ENCODE measurements at places on chromosomes 11 and 22.

- no peak for DNase-seq
Measured at GRCh38 chr22:27724157-27724556, 77.4 kb downstream of the MN1 start.

- no peak for DNase-seq
Measured at GRCh38 chr11:115921540-115921939, 417.3 kb upstream of the CADM1 start.

DNA sequence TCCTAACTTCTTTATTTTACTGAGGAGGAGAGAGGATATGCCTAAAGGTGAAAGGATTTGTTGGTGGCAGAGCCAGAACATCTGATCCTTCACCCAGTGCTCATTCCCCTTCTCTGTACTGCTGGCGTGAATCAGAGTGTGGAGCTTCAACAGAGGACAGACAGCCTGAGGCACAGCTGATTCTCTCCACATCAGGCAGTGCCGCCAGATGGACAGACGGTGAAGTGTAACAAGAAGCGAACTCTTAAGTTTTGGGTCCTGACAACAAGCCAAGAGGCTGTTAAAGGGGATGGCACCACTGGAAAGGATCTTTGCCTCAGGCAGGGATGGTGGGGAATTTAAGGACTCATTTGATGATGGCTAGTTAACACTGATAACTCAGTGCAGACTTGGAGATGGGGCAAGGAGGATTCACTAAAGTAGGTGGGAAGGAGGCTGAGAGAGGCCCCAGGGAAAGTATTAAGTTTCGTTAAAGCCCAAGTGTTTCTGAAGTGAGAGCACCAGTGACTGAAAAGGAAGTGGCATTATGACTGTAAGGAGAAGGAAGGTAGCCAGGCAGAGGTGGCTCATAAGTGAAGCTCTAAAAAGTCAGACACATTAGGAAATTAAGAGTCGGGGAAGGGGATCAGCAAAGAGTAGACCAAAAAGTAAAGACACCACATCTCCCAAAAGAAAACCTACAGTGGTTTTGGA lies 81.3 kb downstream of the CLPB start:
- peak; percentile 22 for DNase-seq

- DNase-seq = peak; percentile 80
Measured at GRCh38 chr22:19730655-19731360, 7.5 kb downstream of the GP1BB start.

DNA sequence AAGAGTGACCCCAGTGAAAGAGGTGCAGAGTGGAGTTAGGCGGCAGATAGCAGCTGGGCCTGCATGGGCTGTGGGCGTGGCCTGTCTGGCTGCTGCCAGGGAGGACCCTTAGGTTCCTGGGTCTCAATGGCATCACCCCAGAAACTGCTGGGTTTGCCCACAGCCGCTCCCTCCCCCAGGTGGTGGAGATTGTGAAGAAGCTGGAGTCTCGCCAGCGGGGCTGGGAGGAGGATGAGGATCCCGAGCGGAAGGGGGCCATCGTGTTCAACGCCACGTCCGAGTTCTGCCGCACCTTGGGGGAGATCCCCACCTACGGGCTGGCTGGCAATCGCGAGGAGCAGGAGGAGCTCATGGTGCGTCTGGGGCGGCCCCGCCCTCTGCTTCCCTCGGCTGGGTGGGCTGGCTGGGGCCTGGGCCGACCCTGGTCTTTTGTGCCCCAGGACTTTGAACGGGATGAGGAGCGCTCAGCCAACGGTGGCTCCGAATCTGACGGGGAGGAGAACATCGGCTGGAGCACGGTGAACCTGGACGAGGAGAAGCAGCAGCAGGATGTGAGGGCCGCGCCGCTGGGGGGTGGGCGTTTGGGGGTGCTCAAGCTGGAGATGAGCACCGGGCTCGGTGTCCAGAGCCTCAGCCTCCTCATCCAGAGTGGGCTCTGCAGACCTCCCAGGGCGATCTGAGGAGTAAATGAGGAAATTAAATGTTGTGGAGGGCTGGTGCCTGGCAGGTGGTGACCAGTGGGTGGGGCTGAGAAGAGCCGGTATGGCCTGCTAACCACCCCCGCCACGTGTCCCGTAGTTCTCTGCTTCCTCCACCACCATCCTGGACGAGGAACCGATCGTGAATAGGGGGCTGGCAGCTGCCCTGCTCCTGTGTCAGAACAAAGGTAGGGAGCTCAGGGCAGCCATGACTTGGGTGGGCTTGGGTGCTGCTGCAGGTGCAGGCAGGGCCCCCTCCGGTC lies 15.0 kb downstream of the SART1 start:
- DNase-seq = no peak

DNA sequence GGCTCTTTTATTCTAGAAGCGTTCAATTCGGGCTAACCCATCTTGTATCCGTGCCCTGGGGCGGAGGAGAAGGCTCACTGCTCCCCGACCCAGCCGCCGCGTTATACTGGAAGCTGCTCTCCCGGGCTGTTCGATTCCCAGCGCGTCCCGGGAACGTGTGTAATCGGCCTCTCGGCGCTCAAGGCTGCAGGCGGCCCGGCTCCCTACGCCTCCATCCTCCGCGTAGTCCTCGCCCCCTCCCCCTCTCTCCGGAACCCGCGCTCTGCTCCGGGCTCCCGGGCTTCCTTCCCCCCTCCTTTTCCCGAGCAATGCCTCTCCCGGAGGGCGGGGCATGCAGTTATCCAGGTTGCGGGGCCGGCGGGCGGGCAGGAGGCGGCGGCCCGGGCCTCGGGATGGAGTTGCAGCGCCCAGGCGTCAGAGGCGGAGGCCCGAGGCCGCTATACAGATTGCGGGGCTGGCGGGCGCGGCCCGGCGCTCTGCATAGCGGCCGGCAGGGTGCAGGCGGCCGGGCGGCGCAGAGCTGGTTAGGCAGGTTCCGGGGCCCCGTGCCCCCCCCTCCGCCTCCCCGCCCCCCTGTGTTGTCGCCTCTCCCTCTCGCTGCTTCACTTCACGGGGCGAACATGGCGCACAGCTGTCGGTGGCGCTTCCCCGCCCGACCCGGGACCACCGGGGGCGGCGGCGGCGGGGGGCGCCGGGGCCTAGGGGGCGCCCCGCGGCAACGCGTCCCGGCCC lies at the start of gene KMT2A:
TSS of gene KMT2A (plus strand) at position 600 of the 732 bp plus-strand sequence. CDS start at position 621, 21 bp downstream.
- DNase-seq = peak; percentile 93

DNA sequence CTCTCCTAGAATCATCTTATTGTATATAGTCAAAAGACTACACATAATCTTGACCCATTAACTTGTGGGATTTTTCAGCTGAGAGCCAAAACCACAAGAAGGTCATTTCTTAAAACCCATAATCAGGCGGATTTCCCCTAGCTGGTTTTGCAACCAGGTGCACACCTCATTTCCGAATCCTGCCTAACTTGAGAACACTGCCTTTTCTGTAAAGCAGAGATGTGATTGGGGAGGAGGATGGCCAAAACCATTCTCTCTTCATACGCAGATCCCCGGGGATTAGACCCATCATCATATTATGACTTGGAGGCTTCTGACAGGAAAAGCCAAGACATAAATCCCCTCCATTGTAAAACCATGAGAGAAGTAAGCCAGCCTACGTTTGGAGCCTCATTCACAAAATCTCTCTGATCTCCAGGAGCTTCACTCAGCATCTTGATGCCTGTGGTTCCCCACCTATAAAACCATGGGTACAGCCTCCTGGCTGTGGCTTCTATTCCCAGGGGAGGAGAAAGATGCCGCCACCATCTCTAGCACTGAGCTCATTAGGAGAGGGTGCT lies 191.3 kb downstream of the KIF18A start:
- DNase-seq = no peak

DNA sequence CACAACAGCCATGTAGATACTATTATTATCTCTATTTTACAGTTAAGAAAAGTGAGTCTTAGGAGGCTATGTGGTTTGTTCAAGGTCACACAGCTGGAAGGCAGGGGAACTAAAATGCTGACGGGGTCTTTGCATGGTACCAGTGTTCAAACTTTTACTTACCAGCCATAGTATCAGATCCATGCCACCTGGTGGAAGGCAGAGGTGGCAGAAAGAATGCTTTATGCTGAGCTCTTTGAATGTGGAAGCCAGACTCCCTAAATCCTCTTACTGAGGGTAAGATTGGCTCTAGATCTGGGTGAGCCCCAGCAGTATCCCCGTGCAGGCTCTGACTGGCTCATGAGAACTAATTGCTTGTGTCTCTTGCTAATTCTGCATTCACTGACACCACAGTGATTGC lies 54.3 kb upstream of the NAV2 start:
- DNase-seq = no peak

DNA sequence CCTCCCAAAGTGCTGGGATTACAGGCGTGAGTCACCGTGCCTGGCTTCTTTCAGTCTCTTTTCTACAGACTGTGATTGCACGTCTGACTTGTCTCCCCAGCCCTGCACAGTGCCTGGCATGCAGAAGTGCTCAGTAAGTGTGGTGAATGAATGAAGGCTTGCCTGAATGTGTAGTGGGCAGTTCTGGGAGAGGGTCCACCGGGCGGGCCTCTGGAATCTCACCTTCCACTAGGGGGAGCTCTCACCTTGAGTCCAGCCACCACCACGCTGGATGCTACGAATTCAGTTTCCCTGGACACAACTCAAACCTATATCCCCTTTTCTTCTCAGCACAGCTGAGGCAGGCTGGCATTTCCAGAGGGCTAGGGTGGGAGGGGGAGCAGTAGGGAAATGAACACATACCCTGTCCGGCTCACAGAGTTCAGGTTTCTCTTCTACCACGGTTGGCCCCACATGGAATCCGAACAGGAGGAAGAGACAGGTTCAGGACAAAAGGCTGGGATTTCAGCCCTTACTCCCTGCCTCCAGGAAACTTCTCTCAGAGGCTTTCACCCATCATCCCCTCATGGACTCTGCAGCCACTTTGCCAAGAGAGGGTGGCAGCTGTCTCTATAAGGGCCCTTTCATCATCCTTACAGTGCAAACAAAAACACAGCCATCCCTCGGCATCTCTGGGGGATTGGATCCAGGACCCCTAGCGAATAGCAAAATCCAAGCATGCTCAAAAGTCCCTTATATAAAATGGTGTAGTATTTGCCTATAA lies 86.8 kb downstream of the NECTIN1 start:
- DNase-seq = no peak

GRCh38 chr11:6608011-6608410 lies 4.0 kb downstream of the TAF10 start:
- no peak for DNase-seq

- no peak for DNase-seq
Measured at GRCh38 chr22:48898524-48899250, 929.0 kb downstream of the BRD1 start.

DNA sequence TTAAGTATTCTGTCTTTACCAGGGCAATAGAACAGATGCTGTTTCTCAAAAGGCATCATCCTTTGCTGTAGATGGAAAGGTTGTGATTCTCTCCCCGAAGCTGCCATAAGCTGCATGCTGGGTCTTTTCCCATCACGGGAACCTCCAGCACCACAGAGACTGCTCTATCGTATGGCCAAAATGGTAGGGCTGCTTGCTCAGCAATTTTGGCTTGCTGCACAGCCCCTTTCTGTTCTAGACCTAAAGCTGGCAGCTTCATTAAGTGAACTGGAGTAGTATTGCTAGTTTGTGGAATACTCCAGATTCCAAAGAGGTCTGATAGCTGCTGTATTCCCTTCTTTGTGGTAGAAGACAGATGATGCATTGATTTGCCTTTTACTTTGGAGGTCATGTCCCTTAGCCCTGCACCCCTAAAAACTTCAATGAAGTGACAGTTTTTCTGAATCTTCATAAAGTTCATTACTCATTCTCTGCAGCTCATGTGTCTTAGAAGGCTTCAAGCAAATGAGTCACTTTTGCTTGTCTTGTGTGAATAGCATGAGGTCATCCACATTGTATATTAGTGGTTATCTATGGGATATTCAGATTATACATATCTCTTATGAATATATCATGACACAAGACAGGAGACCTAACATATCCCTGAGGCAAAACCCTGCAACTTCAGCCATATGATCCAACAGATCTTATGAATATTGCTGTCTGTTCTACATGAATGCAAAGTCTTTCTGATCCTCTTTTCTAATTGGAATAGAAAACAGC lies 245.3 kb downstream of the FAM76B start:
- no peak for DNase-seq

GRCh38 chr11:34053161-34053686 lies 1.7 kb downstream of the CAPRIN1 start:
- peak; percentile 84 for DNase-seq

DNA sequence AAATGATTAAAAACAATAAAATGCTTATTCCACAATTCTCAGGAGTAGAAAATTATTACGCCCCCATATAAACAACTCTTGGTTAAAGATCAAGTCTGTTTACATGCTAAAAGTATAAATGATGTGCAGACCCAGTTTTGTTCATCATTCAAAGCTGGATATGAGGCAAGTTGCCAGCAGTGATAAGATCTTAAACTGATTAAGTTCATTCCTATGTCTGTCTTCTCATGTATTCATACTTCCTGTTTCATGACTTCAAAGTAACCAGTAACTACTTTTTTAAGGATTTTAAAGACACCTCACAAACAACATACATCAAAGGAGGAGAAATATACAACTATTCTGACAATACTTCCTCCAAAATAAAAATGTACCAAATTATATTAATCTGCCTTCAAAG lies 55.0 kb upstream of the ARHGAP32 start:
- DNase-seq = no peak

DNA sequence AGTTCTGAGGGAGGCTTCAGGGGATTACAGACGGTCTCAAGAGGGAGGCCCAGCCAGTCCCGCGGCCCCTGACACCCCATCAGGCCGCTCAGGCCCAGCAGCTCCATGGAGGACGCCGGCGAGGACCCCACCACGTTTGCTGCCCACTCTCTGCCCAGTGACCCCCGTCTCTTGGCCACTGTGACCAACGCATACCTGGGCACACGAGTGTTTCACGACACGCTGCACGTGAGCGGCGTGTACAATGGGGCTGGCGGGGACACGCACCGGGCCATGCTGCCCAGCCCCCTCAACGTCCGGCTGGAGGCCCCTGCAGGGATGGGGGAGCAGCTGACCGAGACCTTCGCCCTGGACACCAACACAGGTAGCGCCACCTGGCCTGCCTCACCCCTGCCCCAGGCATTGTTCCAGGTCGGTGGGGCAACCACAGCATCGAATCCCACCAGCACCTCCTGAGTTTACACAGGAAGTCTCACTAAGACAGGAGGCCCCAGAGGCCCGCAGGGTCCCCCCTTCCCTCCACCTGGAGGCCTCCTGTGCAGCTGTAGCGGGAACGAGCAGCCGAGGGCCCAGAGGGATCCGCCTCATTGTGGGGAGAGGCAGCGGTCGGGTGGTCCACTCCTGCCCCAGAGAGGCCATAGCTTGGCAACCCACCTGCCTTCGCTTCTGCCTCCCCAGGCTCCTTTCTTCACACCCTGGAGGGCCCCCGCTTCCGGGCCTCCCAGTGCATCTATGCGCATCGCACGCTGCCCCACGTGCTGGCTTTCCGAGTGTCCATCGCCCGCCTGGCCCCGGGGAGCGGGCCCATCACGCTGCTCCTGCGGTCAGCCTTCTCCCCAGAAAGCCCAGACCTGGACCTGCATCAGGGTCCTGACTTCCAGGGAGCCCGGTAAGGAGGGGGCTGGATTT lies 1.0 kb downstream of the PGGHG start:
- no peak for DNase-seq

DNA sequence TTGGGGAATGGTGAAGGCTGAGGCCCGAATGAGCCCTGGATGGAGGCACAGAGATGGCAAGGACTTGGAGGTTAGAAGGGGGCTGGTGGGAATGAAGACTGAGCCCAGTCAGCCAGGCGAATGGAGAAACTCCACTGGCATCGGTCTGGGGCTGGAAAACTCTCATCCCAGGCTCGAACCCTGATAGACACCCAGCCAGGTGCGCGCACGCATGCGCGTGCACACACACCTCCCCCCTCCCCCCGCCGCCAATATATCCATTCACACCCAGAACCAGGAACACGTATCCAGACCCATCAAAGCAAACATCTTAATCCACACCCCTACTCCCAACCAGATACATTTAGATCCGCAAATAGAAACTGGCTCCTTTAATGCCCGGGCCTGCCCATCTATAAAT lies 139.3 kb downstream of the CEP164 start:
- no peak for DNase-seq

- DNase-seq = no peak
Measured at GRCh38 chr22:38754751-38755154, 1.0 kb downstream of the SUN2 start.

Measured in stimulated activated CD4-positive, alpha-beta T cell treated with anti-CD3 and anti-CD28 coated beads, Interleukin-1b, Interleukin-23, amount 100 ng/mL, for 48 hours (primary cell).